GM12892 (cell line): ENCODE measurements at places on chromosomes 3 and 15.

- no peak for DNase-seq
Observed at GRCh38 chr3:72818092-72818773, 30.0 kb downstream of the SHQ1 start.

DNA sequence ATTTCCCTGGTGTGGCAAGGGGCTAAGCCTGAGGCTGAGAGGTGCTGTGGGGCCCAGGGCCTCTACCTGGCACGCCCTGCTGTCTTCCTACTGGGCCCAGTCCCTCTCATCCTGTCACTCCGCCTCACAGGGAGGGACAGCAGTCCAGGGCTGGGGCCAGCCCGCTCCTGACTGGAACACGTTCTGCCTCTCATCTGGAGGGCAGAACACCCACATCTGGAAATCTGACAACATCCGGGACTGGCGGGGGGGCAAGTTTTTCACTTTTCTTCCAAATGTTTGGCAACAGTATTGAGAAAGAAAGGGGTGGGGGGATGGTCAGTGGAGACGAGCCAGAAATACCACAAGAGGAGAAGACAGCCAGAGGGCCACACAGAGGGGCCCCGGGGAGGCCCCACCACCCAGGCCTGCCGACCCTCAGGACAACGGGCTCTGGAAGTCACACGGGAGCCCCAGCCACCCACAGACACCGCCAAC lies 1.8 kb upstream of the MYL3 start:
- no peak for DNase-seq

DNA sequence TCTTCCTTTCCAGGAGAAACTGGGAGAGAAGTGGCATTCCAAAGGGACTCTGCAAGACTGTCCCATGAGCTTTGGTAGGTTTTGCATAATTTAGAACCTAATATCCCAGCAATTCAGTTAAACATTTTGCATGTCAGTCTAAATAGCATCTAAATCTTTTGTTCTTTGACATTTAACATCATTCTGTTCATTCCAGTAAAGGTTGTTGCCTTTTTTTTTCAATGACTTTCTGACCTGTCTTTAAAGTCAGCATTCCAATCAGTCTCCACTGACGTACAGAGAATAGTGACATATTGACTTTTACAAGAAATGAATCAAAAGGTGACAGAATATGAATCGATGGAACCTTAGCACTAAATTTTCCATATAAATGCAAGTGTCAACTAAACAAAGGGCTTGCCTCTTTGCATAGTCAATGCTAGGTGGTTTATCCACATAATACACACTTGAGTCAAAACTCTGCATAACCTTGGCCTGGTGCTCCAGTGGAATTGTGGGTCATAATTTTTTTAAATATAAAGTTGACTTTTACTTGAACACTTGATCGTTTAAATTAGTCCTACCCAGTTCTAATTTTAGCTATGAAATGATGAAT lies 370.1 kb downstream of the CNTN6 start:
- DNase-seq, result no peak

DNA sequence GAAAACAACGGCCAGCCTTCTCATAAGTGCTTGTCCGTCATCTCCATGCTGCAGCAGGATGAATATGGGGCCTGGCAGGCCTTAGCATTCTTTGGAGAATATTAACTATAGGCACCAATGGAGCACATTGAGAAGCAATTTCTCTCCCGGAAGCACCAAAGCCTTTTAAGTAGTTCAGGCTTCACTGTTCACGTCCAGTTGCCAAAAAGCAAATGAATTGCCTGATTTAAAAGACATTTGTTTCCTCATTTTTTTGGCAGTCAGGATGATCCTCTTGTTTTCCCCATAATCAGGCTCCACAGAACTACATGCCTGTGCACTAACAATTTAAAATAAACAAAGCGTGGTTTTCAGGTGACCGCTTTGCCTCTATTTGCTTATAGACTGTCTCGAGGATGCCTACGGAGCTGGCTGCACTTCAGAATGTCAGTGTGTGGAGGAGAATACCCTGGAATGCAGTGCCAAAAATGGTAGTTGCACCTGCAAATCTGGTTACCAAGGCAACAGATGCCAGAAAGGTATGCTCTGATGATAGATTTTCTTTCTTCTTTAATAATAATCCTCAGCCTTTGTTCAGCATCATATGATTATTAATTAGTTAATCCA lies 725.2 kb upstream of the GOLIM4 start:
- DNase-seq, result no peak

DNA sequence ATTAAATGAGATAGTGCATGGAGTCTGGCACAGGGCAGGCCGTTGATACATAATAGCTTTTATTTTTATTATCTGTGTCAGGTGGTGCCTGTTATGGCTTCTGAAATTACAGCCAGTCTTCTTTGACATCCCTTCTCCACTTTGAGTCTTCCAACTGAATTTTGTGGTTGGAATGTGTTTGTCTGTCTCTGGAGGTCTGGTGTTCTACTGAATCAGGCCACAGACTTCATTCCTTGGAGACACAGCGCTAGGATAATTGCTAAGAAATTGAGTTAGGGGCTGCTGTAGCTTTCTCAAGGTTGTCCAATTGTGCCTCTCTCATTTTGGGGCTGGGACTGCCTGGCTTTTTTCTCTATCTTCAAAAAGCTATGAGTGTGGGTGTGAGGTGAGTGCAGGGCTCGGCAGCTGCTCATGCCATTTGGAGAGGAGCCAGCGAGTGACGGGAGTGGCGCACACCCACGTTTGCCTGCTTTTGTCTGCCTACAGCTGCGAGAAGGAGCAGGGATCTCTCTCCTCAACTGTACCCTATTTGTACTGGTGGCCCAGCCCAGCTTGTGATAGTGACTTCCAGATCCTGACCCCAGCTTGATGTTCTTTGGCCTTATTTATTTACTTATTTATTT lies 49.8 kb upstream of the SYN2 start:
- no peak for DNase-seq

GRCh38 chr3:191470545-191470944 lies 9.6 kb downstream of the PYDC2 start:
- DNase-seq, result no peak
